ENCODE measurements at places on chromosomes 7 and 10. TPM values are rescaled to one million over a fixed set of nuclear protein-coding genes. Genes with fewer than 3 reads are reported as not detected.

- DNase-seq = peak; percentile 16
These were observed 472.8 kb upstream of the STEAP1 start for GRCh38 chr7:89681448-89681847.

- DNase-seq = no peak
These were observed 58.9 kb downstream of the KCNMA1 start for GRCh38 chr10:77578583-77579227.

DNA sequence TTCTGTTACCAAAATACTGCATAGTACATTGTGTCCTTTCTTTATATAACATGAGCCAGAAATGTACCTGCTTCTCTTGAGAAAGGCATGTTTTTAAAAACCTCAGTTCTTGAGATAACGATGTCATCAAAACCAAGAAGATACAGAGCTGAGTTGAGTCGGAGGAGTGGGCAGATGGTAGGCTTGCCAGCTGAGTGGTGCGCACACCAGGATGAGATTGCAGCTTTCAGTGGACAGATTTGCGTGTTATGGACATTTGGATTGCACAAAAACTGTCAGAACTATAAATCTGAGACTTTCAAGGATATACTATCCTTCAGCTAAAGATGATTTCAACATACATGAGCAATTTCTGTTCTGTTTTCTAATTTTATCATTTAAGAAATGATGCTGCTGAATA lies 25.0 kb downstream of the PRKAR2B start:
- DNase-seq = no peak

Gene C10orf143
- polyA plus RNA-seq = 3.6 TPM

Gene KLF14
- 1.9 TPM for polyA plus RNA-seq

- peak; percentile 64 for DNase-seq
These were observed 84.7 kb downstream of the CREM start for GRCh38 chr10:35211390-35211789.

- DNase-seq = no peak
These were observed 169.3 kb upstream of the PRR15 start for GRCh38 chr7:29394321-29394720.

GRCh38 chr7:105786520-105787470 lies 89.6 kb downstream of the ATXN7L1 start:
- peak; percentile 30 for DNase-seq

Gene SEMA4G
- 10.4 TPM for polyA plus RNA-seq

GRCh38 chr10:103712898-103713498 lies 142.4 kb downstream of the SH3PXD2A start:
- DNase-seq = peak; percentile 87

GRCh38 chr10:109126016-109126415 lies 797.3 kb downstream of the XPNPEP1 start:
- peak; percentile 6 for DNase-seq

Gene NRAP
- 8.7 TPM for polyA plus RNA-seq

DNA sequence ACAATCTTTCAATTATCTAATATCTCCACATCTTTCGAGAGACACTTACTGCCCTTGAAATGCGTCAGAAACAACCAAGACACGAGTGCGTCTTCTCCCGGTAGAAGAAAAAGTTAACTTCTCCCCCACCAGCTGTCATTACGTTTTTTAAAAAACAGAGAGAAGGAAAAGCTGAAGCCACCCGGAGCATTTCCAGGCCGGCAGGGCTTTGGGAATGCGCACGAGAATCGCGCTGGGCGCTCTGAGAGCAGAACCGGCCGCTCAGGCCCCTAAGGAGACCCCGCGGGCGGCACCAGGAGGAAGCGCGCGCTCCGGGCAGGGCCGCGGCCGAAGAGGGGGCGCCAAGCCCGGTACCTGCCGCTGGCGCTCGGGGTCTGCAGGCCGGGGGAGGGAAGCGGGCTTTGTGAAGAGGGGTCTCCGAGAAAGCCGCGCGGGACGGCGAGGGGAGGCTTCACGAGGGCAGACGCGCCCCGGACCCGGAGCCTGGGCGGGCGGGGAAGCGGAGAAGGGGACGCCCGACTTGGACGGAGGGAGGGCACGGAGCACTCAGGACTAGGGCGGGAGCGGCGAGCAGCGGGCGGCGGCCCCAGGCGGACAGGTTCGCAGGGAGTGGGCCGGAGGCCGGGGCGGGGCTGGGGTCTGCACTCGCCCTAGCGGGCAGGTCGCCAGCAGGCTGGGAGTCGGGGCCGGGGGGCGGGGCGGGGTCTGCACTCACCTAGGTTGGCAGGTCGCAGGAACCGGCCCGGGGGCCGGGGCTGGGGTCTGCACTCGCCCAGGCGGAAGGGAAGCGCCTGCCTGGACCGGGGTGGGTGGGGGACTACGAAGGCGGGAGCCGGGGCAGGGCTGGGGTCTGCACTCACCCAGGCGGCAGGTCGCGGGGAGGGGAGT lies 932 bp downstream of the ESYT2 start:
- DNase-seq = peak; percentile 65

DNA sequence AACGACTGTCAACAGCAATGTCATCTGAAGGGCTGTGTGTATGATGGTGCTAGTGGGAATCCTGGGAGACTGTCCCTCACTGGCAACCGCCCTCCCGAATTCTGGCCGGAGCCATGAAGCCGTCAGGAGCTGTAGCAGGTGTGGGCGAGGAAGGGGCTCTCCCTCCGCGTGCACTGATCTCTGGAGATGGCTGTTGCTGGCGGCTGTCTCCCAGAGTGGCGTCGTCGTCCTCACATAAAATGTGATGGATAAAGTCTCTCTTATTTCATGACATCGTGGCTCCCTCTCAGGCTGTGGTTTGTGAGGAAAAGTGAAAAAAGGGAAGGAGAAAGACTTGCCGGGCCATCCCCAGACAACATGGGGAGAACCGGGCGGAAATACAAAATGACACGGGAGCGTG lies 216.5 kb downstream of the DNAJB6 start:
- no peak for DNase-seq

DNA sequence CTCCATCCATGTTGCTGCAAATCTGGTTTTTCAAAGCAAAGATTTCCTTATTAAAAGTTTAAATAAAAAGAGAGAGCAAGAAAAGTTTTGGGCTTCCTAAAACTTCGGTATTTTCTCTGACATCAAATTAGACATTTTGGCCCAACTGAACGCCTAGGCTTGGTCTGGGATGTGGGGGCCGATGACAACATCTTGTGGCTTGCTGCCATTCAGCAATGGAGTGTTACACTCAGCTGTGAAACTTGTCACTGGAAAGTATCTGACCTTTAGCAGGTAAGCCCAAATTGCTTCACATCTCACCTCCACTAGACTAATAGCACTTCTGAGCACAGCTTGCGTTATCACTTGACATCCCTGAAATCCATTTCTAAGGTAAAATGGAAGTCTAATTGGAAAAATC lies 320.6 kb downstream of the GATA3 start:
- no peak for DNase-seq

DNA sequence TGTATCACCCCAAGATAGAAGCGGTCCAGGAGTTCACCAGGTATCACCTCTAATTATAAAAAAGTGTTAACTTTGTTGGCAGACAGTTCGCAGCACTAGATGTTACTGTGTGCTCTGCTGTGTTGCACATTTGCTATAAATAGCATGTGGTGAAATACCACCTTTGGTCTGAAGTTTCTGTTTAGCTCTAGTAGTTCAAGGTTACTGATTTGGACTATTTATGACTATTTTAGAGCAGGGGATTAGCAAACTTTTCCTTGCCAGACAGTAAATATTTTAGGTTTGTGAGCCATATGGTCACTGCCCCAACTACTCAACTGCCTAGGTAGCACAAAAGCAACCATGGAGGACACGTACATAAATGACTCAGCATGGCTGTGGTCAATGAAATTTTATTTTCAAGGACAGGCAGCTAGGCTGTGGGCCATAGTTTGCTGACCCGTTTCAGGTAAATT lies 16.5 kb downstream of the DENND10 start:
- DNase-seq = no peak

DNA sequence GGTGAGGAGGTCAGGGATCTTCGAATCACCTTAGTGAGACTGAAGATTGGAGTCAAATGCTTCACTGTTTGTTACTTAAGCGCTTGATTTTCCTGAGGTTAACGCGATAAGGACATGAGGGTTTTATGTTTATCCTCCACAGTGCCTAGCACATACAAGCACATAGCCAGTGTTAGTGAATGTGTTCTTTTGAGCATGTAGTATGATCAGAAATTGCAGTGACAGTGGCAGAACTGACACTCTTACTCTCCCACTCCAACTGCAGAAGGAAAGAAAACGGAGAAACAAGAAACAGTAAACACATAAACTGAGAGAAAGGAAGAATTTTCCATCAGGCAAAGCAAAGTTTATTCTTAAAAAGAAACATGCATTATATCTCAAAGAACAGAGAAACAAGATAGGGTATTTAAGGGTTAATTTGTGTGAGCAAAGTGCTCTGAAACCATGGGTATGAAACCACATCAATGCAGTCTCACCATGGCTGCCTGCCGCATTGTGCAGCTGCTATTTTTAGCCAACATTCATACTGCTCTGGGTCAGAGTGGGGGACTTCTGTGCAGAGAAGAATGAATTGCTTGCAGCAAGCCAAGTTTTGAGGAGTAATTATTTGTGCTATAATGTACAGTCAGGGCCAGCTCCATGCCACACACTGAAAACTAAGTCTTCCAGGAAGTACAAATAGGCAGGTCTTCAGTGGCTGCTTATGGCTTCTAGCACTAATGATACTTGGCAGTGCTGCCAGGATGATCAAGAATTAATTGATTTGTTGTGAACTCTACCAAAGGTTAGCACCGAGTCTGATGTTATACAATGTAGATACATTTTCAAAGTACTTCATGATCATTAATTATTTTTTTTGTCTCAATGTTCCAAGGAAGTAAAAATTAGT lies 152.0 kb downstream of the MACC1 start:
- peak; percentile 41 for DNase-seq

- DNase-seq = no peak
These were observed 4.8 kb upstream of the BMPER start for GRCh38 chr7:33900501-33900900.

Gene GAD2
- polyA plus RNA-seq = not detected
